ENCODE measurements at places on chromosomes 4 and X.

DNA sequence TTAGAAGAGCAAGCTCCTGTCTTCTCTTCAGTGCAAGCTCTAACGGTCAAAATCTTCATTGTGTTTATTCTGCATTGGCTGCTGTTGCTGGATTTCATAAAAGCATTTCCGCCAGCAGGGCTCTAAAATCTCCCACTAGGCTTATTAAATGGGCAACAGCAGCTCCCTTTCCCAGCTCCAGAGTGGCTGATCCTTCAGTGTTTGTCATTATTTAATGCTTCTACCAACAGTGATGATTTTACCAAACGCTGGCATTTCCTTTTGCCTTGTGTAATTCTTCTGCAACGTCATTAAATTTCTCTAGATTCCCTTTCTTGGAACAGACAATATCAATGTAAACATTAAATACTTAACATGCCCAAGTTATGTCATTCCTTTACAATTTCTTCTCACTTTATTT is 20.1 kb downstream of the SLC7A11 start:
- peak; percentile 7 for DNase-seq

- no peak for DNase-seq
Measured at GRCh38 chr4:113524096-113524495, 237.4 kb downstream of the CAMK2D start.

DNA sequence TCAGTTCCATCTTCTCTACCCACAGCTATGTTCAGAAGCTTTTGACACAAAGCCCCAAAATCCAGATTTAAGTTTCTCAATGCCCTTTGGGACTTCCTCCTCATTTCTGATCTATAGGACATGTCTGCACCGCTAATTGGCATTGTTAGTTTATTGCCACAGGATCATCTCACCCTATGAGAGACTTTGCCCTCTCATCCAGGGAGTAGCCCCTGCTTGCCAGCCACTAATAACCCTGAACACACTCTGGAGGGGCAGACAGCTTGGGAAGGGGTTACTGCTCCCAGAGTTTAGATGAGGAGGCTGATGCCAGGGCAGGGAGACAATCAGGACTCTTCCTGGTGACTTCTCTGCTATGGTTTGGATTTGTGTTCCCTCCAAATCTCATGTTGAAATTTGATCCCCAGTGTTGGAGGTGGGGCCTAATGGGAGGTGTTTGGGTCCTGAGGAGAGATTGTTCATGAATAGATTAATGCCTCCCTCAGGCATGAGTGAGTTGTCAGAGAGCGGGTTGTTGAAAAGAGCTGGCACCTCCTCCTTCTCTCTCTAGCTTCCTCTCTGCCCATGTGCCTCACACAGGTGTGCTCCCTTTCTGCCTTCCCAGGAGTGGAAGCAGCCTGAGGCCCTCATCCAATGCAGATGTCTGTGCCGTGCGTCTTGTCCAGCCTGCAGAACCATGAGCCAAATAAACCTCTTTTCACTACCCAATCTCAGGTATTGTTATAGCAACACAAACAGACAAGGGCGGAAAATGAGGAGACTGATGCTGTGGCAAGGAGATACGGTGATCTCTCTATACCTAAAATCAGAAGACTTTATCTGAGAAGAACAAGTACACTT is 3.6 kb upstream of the SCARB2 start:
- DNase-seq = no peak

DNA sequence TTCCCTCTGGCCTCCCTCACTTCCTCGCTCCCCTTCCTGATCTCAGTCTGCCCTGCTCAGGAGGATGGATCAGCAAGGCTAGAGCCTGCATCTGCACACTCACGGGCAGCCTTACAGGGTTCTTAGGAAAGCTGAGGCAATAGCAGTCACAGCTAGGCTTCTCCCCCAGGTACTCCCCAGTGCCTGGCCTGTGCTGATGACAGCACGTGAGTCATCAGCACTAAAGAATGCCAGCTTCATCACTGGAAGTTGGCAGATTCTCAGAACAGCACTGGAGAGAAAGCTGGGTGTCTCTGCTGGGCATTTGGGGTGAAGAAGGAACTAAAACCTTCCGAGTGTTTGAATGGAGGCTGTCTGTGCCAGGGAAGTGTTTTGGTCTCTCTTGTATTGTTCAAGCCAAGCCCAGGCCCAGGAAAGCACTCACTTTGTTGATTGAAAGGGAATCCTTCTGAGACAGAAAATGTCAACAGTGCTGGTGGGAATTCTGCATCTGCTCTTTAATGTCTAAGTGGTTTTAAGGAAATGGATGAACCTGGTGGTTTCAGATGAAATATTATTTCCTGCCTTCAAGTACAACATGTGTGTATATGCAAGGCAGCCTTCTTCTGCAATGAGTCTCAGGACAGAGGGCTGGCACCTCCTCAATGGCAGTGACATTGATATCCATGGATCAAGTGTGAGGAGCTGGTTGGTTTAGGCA is 73.0 kb upstream of the SCOC start:
- DNase-seq = no peak

- DNase-seq = no peak
Measured at GRCh38 chrX:70444946-70445656, 466 bp downstream of the DLG3 start.

GRCh38 chr4:10762561-10762960 is 78.0 kb upstream of the CLNK start:
- DNase-seq = no peak

- DNase-seq = no peak
Measured at GRCh38 chr4:40502934-40503333, 126.7 kb downstream of the RBM47 start.

DNA sequence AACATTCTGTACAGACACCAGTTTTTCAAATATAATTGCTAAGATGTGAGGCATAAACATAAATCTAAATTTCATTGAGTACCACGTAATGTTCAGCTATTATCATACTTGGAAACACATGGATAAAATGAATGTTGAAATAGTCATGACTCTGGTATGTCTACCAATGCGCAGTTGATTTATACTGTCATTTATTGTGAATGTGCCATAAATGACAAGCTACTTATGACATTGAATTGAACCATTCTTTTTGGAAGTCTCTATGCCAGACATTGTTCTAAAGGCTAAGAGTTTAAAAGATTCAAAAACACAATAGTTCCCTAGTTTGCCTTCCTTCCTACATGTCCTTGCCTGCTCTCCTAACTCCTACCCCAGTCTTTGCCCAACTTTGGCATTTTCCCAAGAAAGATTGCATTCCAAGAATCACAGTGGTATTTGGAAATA is 96.6 kb upstream of the DMD start:
- no peak for DNase-seq

DNA sequence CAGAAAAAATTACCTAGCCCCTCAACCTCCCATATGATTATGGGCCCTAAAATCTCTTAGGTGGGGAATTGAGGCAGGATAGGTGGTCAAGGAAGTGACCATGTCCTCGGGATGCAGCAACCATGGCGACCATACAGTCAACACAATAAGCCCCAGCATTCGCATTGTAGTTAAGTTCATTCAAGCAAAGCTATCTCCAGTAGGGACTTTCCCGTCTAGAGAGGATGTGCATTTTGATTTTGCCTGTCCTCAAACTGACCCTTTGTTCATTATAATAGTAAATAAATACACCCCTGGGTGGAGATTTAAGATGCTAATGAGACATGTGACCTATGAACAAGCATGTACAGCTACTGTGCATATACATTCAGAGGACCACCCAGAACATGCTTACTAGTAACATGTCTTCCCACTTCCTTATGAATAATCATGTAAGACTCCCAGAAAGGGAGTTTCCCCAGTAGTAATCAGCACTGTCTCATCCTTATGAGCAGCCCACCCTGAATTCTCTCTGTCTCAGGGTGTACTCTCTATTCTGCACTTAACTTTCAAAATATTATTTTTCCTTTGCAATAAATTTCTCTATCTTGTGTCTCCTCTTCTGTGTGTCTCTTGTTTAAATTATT is 74.3 kb downstream of the NUDT11 start:
- DNase-seq = no peak

GRCh38 chr4:14994242-14994641 is 8.0 kb upstream of the CPEB2 start:
- no peak for DNase-seq

- DNase-seq = no peak
Measured at GRCh38 chr4:6647582-6648230, 7.2 kb downstream of the MRFAP1 start.

DNA sequence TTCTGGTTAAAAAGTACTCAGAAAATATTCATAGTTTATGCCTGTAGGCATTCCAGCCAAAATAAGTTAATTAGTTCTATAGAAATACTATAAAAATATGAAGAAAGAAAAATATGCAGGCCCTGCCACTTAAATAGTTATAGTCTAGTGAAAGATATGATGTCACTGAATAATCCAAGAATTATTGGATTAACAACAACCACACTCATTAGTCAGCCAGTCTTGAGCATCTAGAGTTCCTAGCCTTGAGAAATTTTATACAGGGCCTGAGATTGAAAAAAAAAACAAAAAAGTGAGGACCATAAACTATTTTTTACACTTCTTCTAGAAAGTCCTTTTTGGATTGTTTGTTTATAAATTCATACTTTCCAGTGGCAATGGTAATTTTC is 823.0 kb downstream of the FAT4 start:
- DNase-seq = no peak

GRCh38 chr4:66628146-66628545 is 917.2 kb downstream of the CENPC start:
- no peak for DNase-seq

GRCh38 chr4:23327120-23327519 is 562.7 kb downstream of the PPARGC1A start:
- no peak for DNase-seq

- no peak for DNase-seq
Measured at GRCh38 chr4:1907848-1908525, 36.8 kb downstream of the NSD2 start.

DNA sequence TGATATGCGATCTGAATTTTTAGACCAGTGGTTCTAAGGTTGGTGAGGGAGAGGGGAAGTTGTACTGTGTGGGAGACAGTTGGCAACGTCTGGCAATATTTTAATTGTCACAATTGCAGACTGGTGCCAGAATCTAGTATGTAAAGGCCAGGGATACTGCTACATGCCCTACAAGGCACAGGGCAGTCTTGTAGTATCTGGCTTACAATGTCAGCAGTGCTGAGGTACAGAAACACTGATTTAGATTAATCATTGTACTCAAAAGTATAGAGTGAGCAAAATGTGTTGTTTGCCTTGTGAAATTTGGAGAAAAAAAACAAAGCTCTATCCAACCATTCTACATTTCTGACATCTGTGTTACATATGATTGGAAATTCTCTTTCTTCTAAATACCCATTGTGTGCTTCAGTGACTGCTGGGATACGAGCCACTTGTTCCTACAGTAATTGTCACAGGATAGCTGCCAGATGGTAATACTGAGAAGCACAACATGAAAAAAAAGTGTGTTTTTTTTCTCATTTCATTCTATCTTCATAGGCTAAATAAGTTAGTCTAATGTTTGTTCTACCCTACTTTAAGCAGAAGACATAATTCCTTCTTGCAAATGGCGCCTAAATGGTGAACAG is 526.7 kb upstream of the AGA start:
- no peak for DNase-seq

DNA sequence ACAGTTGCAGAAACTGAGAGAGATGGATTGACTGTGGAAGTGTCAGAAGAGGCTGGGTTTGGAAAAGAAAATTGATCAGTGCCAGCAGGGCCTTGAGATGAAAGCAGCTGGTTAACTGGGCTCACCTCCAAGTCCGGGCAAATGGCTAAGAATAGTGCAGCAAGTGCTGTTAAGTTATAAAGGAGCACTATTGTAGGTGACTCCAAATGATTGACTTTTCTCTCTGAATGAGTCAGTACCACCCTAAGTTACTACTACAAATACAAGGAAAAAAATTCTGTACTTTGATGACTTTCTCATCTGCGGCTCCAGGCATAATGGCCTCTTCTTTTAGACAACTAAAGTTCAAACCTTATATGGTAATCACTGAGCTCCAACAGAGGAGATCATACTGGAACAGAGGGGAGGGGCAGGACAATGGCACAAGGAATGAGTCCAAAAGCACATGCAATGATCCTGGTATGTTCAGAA is 733.4 kb upstream of the INTU start:
- no peak for DNase-seq

GRCh38 chr4:32251926-32252325 is 1531.8 kb downstream of the PCDH7 start:
- DNase-seq = no peak

GRCh38 chrX:13835825-13836224 is 18.9 kb upstream of the GPM6B start:
- DNase-seq = no peak

DNA sequence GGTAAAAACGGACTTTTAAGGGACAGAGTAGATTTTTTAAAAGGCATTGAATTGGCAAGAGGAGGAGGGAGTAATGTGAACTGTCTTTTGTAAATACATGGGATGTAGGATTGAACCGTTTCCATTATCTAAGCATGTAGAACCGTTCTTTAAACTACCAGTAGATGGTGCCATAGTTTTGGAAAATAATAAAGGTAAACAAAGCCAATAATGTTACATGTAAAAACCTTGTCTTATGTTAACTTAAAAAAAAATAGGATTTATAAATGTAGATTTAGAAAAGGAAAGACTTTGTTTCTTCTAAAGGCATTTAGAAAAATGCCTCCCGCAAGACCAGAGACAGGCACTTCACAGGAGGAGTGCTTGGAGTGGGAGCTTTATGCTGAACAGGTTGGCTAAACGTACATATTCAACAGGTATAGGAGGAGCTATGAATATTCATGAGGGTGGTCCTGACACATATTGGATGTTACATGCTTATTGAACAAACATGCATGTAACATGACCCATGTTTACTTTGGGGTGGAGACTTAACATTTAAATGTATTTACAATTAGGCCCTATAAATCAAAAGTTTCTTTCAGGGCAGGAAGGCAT is 45.5 kb upstream of the FAM241A start:
- peak; percentile 30 for DNase-seq

DNA sequence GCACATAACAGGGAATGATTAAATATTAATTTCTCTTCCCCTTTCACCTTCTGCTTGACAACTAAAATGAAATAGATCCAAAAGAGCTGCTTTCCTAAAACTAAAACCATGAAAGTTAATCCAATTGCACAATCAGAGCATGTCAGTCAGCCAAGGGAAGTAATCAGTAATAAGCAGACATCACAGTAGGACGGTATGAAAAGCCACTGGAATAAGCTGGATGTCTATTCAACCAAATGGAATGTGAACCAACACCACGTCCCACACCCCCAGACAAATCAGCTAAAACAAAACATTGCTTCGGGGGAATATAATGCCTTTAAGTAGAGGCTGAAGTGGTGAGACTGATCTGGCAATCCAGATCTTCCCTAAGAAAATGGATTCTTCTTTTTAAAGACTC is 859.4 kb upstream of the FTHL17 start:
- DNase-seq = no peak

- no peak for DNase-seq
Measured at GRCh38 chr4:92791871-92792440, 488.2 kb downstream of the GRID2 start.

- DNase-seq = no peak
Measured at GRCh38 chr4:150327262-150327780, 249.1 kb downstream of the DCLK2 start.

DNA sequence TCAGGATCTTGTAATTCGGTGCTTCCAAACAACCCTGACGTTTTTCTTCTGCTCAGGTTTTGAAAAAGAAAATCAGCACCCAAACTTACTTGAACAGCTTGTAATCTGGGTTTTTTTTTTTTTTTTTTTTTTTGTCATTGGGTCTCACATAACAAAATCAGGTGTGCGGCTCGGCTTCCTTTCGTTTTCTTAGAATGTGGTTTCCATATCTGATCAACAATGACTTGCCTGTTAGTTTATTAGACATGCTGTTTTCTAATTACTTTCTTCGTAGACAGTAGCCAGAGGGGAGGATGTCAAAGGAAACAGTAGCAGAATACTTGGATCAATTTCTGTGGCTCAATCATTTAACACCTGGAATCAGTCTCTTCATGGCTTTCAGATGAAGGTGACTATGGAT is 890 bp upstream of the FREM3 start:
- DNase-seq = no peak

GRCh38 chr4:7838136-7838782 is 101.4 kb downstream of the AFAP1 start:
- DNase-seq = no peak

All from HEK293T (cell line).